GM23338 (cell line): ENCODE measurements at places on chromosomes 13 and 19.

DNA sequence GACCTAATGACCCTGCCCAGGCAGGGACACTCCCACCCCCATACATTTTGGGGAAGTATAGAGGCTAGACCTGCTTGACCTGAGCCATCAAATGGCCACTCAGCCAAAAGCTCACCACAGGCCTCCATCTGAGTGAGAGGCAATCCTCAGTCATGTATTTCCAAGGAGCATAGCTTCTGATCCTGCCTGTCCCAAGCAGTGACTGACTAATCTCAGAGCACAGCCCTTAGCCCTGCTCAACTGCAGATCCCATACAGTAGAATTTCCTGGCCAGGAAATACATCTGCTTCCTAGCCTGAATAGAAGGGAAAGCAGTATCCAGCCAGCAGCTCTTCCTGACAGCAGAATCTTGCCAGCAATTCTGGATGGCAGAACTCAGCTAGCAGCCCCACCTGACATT is 880.6 kb upstream of the GPC6 start:
- peak; percentile 1 for DNase-seq

- DNase-seq = no peak
These were observed 14.5 kb downstream of the KPNA3 start for GRCh38 chr13:49777746-49778614.

GRCh38 chr13:35736876-35737275 is 260.4 kb upstream of the MAB21L1 start:
- no peak for DNase-seq

- DNase-seq = no peak
These were observed 58.5 kb downstream of the ARHGAP35 start for GRCh38 chr19:46919324-46919723.

DNA sequence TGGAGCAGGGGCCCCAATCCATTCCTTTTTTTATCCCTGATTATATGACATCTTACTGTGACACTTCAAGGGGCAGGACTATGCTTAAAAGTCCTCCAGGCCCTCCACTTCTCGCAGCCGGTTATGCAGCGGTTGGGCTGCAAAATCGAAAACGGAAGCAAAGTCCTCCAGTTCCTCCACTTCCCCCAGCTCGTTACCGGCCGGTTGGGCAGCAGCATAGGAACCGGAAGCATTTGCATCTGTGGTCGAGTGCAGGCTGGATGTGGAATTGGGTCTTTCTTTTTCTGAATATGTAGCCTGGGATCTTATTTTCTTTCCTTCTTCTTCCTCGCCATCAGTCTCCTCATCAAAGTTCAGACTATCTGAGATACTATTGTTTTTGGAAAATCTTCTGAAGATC is 46.1 kb downstream of the OXGR1 start:
- no peak for DNase-seq

DNA sequence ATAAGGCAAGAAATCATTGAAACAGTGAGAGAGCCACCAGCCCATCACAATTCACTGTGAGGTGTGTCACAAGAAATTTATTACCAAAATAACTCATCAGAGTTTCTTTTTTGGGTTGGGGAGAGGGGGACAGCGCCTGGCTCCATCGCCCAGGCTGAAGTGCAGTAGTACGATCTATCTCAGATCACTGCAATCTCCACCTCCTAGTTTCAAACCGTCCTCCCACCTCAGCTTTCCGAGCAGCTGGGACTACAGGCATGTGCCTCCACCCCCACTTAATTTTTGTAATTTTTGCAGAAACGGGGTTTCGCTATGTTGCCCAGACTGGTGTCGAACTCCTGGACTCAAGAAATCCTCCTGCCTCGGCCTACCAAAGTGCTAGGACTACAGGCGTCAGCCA is 3.6 kb downstream of the IFNL1 start:
- DNase-seq = no peak

- DNase-seq = no peak
These were observed 119.9 kb upstream of the PCDH17 start for GRCh38 chr13:57511603-57512002.

- peak; percentile 82 for DNase-seq
These were observed 111.4 kb downstream of the FRY start for GRCh38 chr13:32142956-32143375.

DNA sequence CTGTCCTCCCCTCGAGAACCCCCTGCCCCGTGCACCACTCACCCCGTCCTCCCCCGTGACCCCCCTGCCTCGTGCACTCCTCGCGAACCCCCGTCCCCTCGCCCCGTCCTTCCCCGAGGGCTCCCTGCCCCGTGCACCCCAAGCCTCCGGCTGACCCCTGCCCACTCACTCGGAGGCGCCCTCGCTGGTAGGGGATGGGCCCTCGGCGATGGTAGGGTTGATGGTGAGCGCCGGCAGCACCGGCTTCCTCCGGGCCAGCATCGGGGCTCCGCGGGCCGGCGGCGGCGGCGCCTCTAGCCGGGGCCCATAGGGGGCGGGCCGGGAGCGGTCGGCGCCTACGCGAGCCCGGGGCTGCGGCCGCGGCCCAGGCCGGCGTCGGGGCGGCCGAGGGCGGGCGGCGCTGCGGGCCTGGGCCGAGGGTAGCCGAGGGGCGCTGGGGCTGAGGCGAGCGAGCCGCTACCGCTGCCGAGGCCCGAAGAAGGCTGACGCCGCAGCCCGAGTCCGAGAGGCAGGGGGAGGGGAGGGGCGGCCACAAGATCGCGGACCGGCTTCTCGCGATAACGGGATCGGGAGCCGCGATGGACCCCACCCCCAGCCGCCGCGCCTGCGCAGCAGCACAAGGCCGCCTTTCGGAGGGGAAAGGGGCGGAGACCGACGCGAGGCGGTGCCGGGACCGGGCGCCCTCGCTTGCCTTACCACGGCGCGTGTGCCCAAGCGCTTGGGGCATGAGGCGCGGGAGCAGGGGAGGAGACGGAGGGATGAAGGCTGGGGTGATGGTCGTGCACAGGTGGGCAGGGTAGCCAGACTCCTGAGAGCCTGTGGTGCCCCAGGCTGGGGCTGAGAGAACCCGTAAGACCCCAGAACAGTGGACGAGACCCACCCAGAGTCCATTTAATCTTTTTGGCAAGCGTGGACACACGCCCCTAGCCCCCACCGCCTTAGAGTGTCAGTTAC is at the start of gene MAP2K2:
Gene MAP2K2, minus strand, starts transcription at position 508 of the 954 bp plus-strand sequence. Its CDS starts 247 bp downstream, at position 261.
- DNase-seq = peak; percentile 95

DNA sequence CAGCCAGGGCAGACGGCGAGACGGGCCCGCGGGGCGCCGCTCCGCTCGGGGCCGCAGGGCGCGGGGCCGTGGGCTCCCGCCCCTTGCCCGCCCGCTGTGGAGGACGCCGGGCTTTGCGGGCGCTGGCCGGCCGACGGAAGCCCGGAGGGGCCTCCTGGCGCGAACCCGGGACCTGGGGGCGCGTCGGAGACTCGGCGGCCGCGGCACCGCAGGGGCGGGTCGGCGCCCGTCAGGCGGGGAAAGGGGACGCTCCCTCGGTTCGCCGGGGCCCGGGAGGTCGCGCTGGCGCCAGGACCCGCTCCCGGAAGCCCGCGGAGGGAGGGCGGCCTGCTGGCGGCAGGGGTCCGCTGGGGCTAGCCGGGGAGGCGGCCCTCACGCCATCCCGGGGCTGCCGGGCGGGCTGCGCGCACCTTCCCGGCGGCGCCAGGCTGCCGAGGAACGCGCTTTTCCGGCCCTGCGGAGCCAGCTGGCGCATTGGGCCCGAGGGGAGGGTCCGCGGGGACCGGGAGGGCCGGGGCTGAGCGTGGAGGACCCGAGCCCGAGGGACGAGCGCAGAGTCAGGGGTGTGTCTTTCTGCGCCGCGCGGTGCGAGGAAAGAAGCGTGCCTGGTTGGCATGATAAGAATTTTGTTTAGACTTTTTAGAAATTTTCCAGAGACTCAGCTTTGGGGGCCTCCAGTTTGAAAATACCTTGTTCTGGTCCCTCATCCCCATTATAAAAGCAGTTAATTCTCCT is 511 bp downstream of the GARRE1 start:
- peak; percentile 72 for DNase-seq

DNA sequence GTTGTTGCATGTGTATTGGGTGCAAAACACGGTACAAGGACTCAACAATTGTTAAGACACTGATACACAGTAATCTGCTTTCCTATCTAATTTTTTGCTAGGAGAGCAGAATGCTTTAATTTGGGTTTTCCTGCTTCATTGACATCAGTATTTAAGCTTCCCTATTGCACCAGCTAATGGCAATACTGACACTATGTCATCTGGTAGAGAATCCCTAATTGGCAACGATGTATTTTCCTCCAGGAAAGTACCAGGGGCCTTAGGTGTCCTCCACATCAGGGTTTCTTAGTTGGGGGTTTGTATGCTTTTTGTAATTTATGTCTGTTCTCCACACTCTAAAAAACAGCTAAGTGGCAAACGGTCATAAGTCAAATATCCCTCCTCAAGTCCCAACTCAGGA is 76.5 kb upstream of the FRY start:
- DNase-seq = no peak

DNA sequence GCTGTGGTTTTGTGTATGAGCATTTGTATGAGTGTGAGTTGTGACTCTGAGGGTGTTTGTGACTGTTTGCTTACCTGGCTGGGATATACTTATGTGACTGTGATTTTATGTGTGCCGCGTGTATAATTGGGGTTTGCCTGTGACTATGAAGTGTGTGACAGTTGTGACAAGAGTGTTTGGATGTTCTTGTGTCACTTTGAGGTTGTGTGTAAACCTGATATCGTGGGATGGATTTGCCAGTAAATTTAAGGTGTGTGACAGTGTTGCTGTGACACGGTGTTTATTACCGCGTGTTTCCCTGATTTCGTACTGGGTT is 442 bp downstream of the ZNF420 start:
- DNase-seq = no peak

- DNase-seq = peak; percentile 38
These were observed 8.9 kb downstream of the TSHZ3 start for GRCh38 chr19:31340042-31341025.

GRCh38 chr13:65112531-65112941 is 2117.6 kb downstream of the PCDH9 start:
- no peak for DNase-seq

GRCh38 chr19:5463959-5464358 is 8.7 kb downstream of the ZNRF4 start:
- no peak for DNase-seq

DNA sequence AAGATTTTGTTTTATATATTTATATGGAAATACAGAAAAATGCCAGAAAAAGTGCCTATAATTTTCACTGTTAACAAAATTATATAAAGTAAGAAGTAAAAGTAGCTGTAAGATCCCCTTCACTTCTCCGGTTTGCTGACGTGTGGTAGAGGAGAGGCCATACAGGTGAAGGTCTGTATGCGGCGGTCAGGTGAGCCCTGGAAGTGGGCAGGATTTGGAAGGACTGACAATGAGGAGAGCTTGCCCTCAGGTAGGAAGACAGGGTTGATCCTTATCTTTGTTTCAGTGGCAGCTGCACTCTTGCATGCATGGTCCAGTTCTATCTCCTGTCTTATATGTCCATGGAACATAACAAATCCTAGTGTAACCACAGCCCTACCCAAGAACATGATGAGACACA is 16.9 kb upstream of the TFDP1 start:
- DNase-seq = no peak

- DNase-seq = no peak
These were observed 53.0 kb downstream of the SACS start for GRCh38 chr13:23380534-23380933.

DNA sequence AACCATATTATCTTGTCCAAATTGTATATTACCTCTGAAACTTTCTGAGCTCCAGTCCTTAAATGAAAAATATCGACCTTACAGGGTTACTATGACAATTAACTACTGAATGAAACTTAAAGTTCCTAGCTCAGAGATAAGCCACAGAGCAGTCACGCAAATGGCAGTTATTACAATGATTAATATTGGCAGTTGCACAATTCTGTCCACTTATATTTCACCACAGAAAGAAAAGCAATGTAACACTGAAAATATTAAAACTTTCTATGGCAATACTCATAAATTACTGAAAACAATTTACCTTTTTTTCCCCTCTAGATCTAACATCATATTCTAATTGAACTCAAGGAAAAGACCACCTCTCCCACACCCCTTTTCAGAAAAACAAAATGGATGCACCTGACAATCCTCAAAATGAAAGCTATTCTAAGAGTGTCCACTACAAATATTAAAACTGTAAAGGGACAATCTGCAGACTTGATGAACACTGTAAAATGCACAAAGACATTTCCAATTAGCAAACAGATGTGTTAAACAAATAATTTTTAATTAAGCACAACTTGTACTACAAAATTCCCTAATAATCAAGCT is 14.6 kb downstream of the LNX2 start:
- DNase-seq = no peak

- DNase-seq = peak; percentile 28
These were observed 1.3 kb downstream of the ETV2 start for GRCh38 chr19:35642798-35643254.
